Caco-2 (cell line): ENCODE measurements at places on chromosomes 16 and 17. TPM values are rescaled to one million over a fixed set of nuclear protein-coding genes. Genes with fewer than 3 reads are reported as not detected.
A peak's percentile ranks its signal among the peaks of the same experiment; 100 is the strongest.

DNA sequence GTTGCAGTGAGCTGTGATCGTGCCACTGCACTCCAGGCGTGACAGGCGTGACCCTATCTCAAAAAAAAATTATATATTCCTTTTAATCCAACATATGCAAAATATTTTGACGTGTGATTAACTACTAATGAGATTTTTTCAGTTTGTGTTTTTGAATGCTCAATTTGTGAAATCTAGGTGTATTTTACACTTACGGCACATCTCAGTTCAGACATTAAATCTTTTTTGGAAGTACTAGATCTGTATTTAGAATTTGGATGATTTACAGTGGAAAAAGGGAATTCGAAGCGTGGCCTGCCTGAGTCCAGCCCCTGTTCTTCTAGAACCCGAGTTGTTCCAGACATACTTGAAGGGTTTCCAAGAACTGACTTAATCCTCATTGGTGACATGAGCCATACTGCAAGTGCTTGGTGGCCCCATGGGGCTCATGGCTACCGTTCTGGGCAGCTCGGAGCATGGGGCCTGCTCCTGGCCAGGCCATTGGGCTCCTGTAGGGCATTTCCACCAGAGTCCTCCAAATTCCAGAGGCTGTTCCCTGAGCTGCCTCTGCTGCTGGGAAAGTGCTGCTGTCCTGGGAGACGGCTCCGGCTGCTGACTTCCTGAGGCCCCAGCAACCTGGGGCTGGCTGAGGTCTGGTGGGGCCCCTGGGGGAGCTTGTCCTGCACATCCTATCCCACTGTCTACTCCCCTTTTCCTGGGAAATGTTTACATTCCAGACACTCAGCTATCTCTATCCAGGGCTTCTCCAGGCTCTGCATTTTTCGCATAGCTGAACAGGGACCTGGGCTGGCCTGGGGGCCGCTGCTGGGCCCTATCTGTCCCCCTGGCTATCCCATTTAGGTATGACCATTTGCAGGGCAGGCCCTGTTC lies 27.2 kb downstream of the LLGL2 start:
- DNase-seq = peak; percentile 76
- peaks cover 63% of the 10 kb centered on the region for H3K4me1 ChIP-seq
- H3K4me3 ChIP-seq = no peak overlapping the region
- peaks cover 2% of the 10 kb centered on the region; the same call in 1 of the 2 replicates for H3K36me3 ChIP-seq

GRCh38 chr17:48636177-48637018 lies 10.2 kb upstream of the HOXB9 start:
- H3K27me3 ChIP-seq = no peaks in the 10 kb centered on the region
- peaks cover 5% of the 10 kb centered on the region for H3K4me1 ChIP-seq
- no peak overlapping the region for H3K27ac ChIP-seq
- H3K4me3 ChIP-seq = no peak overlapping the region
- peak; percentile 49 for DNase-seq

TBC1D3 gene
- not detected in 2 replicates for total RNA-seq

- no peaks in the 10 kb centered on the region for H3K4me1 ChIP-seq
- H3K4me3 ChIP-seq = no peak overlapping the region
- no peak for DNase-seq
- no peaks in the 10 kb centered on the region for H3K27me3 ChIP-seq
- no peak overlapping the region for H3K27ac ChIP-seq
Observed at GRCh38 chr16:75506107-75506506, 10.9 kb upstream of the CHST6 start.

RNF167 gene
- 55.1 and 60.9 TPM in 2 replicates for total RNA-seq

DNA sequence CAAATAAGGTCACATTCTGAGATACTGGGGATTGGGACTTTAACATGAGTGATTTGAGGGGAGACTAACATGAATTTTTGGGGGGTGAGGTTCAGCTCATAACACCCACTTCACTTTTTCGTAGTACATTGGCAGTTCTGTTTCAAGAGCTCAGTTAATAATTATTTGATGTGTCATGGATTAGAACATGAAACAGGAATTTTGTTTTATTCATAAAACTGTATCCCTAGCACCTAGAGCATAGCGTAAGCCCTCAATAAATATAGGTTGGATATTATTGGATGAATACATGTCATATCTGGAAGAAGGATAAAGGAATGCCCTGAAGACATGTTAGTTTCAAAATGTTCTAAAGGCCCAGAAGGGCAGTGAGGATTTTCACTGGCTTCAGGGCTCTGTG lies 119.8 kb downstream of the PRKCA start:
- H3K36me3 ChIP-seq = no peaks in the 10 kb centered on the region
- no peaks in the 10 kb centered on the region for H3K27me3 ChIP-seq
- H3K27ac ChIP-seq = no peak overlapping the region

DNA sequence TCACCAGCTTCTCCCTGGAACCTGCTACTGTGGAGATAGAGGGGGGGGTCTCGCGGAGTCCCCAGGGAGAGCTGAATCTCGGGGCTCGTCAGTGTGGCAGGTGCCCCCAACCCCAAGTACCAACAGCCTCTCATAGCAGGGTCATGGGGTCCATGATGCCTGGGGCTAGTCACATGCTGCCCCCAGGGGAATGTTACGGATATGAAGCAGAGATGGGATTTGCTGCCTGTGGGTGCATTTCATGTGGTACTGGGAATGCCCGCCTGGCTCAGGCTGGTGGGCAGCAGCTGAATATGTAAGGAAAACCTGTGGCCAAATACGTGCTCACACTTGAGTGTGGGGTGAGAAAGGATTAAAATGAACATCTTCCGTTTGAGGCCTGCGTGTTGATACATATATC lies 49.4 kb downstream of the MEAK7 start:
- no peak for DNase-seq
- H3K36me3 ChIP-seq = no peaks in the 10 kb centered on the region
- H3K27ac ChIP-seq = no peak overlapping the region
- H3K4me1 ChIP-seq = no peaks in the 10 kb centered on the region
- H3K4me3 ChIP-seq = no peak overlapping the region

DNA sequence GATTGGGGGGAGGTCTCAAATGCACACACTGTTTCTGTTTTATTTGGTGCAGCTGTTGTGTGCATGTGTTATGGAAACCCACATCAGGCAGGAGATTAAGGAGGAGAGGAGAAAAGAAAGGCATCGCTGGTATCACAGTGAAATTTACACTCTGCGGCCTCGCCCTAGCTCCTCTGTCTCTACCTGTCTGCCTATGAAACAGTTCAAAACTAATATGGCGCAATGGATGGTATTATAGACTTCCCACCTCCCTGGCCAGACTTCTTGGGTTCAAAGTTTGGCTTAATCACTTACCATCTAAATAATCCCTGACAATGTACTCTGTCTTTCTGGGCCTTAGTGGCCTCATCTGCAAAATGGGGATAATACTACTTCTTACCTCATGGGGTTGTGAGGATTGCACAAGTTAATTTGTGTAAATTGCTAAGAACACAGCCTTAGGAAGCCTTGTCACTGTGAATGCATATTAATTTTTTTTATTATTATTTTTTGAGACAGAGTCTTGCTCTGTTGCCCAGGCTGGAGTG lies 1.4 kb upstream of the ABCC1 start:
- no peaks in the 10 kb centered on the region for H3K27me3 ChIP-seq
- no peak overlapping the region for H3K27ac ChIP-seq
- no peak for DNase-seq
